HEK293T (cell line): ENCODE measurements at places on chromosomes 13 and 19.
A peak's percentile ranks its signal among the peaks of the same experiment; 100 is the strongest.

DNA sequence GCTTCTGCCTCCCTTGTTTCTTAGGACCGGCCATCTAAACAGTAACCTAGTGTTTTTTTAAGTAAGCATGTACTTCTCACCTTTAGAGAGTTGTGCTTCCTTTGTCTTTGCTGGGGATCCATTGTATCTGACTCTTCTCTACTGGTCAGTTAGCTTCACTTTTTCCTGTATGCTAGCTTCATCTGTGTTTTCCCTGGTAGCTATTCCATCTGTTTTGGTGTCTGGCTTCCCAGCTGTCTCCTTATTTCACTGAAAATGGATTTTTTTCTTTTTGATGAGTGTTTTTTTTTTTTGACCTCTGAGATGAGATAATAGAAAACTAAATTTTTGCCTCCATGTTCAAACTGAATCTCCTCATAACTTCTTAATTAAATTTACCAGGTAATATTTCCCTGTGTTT, 637.0 kb upstream of the SLC10A2 start:
- no peak for DNase-seq

GRCh38 chr19:604355-604754, 14.7 kb downstream of the HCN2 start:
- peak; percentile 30 for DNase-seq

DNA sequence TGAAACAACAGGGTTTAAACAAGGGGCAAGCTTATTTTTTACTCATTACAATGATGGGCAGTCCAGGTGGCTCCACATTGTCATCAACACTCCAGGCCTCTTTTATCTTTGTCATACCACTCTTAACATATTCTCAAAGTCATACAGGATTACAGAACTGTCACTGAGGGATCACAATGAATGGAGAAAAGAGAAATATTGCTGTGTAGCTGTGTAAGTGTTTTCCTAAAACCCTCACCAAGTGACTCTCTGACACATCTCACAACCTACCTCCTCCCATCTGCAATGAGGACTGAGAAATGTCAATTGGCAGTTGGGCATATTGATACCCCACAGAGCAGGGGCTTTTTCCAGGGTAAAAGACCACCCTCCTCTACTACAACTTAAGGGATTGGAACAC, 562.1 kb downstream of the TBC1D4 start:
- DNase-seq: no peak

DNA sequence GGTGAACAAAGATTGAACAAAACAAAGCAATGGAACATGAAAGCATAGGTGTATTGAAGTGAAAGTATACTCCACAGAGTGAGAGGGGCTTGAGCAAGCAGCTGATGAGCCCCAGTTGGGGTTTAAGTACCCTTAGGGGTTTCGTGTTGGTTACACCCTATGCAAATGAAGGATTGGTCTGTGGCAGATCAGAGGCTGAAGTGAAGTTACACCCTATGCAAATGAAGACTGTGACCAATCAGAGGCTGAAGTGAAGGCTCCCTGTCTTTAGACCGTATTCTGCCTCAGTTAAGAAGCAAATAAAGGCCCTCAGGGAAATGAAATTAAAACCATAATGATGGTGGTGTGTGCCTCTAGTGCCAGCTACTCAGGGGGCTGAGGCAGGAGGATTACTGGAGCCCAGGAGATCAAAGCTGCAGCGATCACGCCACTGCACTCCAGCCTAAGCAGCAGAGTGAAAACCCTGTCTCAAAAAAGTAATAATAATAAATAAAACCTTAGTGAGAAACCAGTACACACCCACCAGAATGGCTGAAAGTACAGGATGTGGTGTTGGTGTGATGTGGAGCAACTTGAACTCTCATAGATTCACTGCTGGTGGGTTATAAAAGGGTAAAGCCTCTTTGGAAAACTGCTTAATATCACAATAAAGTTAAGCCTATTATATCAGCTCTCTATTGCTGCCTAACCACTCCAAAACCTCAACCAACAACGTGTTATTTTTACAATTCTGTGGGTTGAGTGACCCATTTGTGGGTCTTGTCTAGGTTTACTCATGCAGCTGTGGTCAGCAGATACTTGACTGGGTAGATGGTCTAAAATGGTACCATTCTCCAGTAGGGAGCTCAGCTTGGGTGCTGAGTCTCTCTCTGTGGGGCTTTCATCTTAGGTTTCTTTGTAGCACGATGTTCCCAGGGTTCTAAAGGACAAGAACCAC, 12.8 kb upstream of the UPF3A start:
- DNase-seq: no peak

DNA sequence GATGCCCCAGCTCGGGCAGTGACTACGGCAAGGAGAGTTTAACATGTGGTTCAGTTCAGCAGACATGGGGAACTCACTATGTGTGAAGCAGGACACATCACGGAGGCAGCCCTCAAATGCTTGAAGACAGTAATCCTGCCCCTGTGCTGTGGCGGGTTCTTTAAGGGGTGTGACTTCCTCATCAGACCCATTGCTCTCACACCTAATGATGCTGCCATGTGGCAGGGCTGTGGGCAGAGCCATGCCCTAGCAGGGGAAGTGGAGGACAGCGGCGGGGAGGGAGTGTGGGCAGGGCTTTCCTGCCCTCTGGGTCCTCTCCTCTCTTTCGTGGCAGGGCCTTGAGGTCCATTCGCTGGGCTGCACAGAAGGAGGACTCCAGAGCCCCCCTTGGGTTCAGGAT, 131.1 kb upstream of the GJB6 start:
- DNase-seq: no peak

GRCh38 chr13:110921695-110922094, 6.8 kb upstream of the ANKRD10 start:
- no peak for DNase-seq

DNA sequence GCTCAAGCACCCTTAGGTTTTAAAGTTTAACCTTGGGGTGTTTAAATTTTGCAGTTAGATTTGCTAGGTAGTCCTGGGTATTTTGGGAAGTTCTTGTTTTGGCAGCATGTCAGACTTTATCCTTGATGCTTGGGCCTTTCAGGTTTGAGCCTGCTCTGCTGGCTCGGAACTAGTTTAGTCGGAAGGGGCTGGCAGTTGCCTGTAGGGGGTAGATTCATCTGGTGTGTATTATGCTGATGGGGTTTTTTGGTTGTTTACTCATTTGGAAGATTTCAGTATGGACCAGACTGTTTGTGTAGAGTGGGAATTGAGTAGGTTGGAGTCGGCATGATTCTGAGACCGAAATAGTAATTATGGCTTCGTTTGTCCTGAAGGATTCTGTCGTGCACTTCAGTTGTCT, 15.1 kb downstream of the ILF3 start:
- DNase-seq: no peak

- peak; percentile 83 for DNase-seq
Measured at GRCh38 chr19:14337510-14337909, 43.7 kb upstream of the ADGRE5 start.

- peak; percentile 62 for DNase-seq
Measured at GRCh38 chr19:18156841-18157464, 4.0 kb downstream of the PIK3R2 start.

DNA sequence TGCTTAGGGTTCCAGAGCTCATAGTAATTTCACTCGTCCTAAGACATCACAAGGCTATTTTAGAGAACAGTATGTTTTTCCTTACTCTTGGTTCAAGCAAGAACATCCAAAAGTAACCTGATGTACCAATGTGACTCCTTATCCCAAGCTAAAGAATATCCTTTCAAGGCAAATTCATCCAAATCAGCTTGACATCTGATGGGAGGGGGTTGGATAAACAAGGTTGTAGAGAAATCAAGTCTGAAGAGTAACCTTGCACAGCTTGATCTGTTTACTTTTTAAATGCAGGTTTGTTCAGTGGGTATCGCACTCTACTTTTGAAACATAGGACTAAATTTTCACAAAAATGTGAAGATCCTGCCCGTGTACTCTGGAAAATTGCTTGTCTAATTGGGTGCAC, 201.2 kb downstream of the GGACT start:
- no peak for DNase-seq

GRCh38 chr19:16328824-16329482, 4.3 kb downstream of the KLF2 start:
- no peak for DNase-seq

- no peak for DNase-seq
Measured at GRCh38 chr13:110363010-110363409, 55.9 kb downstream of the COL4A2 start.

- DNase-seq: no peak
Measured at GRCh38 chr19:5080809-5081208, 111.9 kb downstream of the KDM4B start.

- no peak for DNase-seq
Measured at GRCh38 chr13:64074971-64075474, 2659.4 kb upstream of the PCDH20 start.

GRCh38 chr19:5953680-5954213, 24.2 kb downstream of the RANBP3 start:
- no peak for DNase-seq

DNA sequence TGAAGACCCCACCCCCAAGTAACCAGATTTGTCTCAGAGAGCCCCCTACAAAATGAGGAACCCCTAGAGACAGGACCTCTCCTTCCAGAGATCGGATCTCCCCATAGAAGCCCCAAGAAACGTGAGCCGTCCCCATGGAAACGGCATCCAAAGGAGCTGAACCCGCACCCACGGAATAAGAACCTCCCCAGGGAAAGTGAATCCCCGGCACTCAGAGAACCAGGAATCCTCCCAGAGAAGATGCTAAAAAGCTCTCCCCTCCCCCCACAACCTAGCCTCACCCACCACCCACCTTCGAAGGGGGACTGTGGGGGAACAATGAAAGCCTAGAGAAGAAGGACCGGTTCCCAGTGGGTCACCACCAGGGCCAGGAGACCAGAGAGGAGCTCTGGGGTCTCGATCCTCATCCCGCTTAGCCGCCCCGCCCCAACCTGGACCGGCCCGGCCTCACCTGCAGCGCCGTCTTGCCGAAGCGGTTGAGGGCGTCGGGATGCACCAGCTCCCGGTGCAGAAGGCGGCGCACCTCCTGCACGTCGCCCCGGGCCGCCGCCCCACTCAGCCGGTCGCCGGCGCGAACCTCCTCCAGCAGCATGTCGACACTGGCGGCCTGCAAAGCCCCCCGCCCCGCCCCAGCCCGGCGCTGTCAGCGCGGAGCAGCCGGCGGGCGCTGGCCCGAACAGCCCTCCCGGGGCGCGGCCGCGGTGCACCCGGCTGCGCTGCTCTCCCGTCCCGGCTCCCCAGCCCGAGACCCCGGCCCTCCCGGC, 535 bp downstream of the CDKN2D start:
- no peak for DNase-seq
